Smooth muscle cell of the umbilical artery (primary cell): ENCODE measurements at places on chromosomes 5 and 9. TPM values are rescaled to one million over a fixed set of nuclear protein-coding genes. Genes with fewer than 3 reads are reported as not detected.

The CNTNAP3B gene
- total RNA-seq = 9.5 and 29.5 TPM in 2 replicates

The ST8SIA4 gene
- total RNA-seq = 20.9 and 44.2 TPM in 2 replicates

The KCNMB1 gene
- 0.05 TPM in 1 of 2 replicates, not detected in the other for total RNA-seq

The CXCL14 gene
- 0.97 and 3.6 TPM in 2 replicates for total RNA-seq

The CRHBP gene
- total RNA-seq = not detected in 2 replicates

The SLC4A9 gene
- not detected in 2 replicates for total RNA-seq

The KCTD16 gene
- 5.4 and 33.0 TPM in 2 replicates for total RNA-seq

The ANGPTL2 gene
- 6.3 and 19.0 TPM in 2 replicates for total RNA-seq

The DBH gene
- total RNA-seq = not detected in 2 replicates

The TLX3 gene
- not detected in 2 replicates for total RNA-seq

The TMC1 gene
- under 0.01 and 0.28 TPM in 2 replicates for total RNA-seq

The PSIP1 gene
- total RNA-seq = 15.4 and 28.8 TPM in 2 replicates

The CDX1 gene
- total RNA-seq = not detected in 2 replicates

The IQGAP2 gene
- total RNA-seq = 4.3 and 51.4 TPM in 2 replicates

The PCDHGA11 gene
- 12.5 and 19.4 TPM in 2 replicates for total RNA-seq

The DMRTA1 gene
- 1.1 and 2.1 TPM in 2 replicates for total RNA-seq

The GFM2 gene
- total RNA-seq = 62.4 and 74.4 TPM in 2 replicates

The ZNF366 gene
- total RNA-seq = 0.05 TPM in 1 of 2 replicates, not detected in the other

The ACTBL2 gene
- total RNA-seq = 0.89 and 1.4 TPM in 2 replicates

The TNC gene
- total RNA-seq = 193 and 206 TPM in 2 replicates

The PGM5 gene
- 3.0 TPM in 2 replicates for total RNA-seq

The ACSL6 gene
- under 0.01 TPM in 1 of 2 replicates, not detected in the other for total RNA-seq

The PRRX2 gene
- 0.14 and 0.59 TPM in 2 replicates for total RNA-seq

The TAF11L5 gene
- not detected in 2 replicates for total RNA-seq

The WDR31 gene
- 1.2 and 2.1 TPM in 2 replicates for total RNA-seq

The ADAMTS13 gene
- total RNA-seq = 1.8 and 2.8 TPM in 2 replicates

The TLN1 gene
- total RNA-seq = 548 and 1,223 TPM in 2 replicates

The ELOVL7 gene
- 0.09 TPM in 1 of 2 replicates, not detected in the other for total RNA-seq

The EPB41L4A gene
- total RNA-seq = 0.89 and 3.2 TPM in 2 replicates

The CATSPER3 gene
- total RNA-seq = not detected in 2 replicates

The PCDHB2 gene
- total RNA-seq = 0.59 and 0.74 TPM in 2 replicates

The CDC20B gene
- total RNA-seq = not detected in 2 replicates

The KLHL3 gene
- 4.8 and 5.1 TPM in 2 replicates for total RNA-seq

The OSMR gene
- total RNA-seq = 111 and 114 TPM in 2 replicates

The XRCC4 gene
- total RNA-seq = 73.0 and 226 TPM in 2 replicates

The GLRA1 gene
- not detected in 2 replicates for total RNA-seq

The GRM6 gene
- total RNA-seq = not detected in 2 replicates

The TOR4A gene
- total RNA-seq = 19.0 and 33.5 TPM in 2 replicates

The PCDHB14 gene
- 0.42 and 1.5 TPM in 2 replicates for total RNA-seq

The HACD4 gene
- total RNA-seq = 2.1 and 4.2 TPM in 2 replicates

The S100Z gene
- not detected in 2 replicates for total RNA-seq

The PCSK5 gene
- total RNA-seq = 8.5 and 10.7 TPM in 2 replicates

The PITX1 gene
- 29.7 and 35.3 TPM in 2 replicates for total RNA-seq

The GHR gene
- total RNA-seq = 2.7 and 3.2 TPM in 2 replicates

The PDZD2 gene
- total RNA-seq = under 0.01 and 0.05 TPM in 2 replicates

The SLC6A3 gene
- not detected in 2 replicates for total RNA-seq

The CEL gene
- 0.30 and 0.46 TPM in 2 replicates for total RNA-seq

The INSYN2B gene
- 8.3 and 8.6 TPM in 2 replicates for total RNA-seq

The RXRA gene
- 7.4 and 12.4 TPM in 2 replicates for total RNA-seq

The SGCD gene
- 12.7 and 31.2 TPM in 2 replicates for total RNA-seq

The GAS1 gene
- total RNA-seq = 12.1 and 86.1 TPM in 2 replicates

The ANKRD31 gene
- total RNA-seq = under 0.01 and 0.14 TPM in 2 replicates

The PTGES2 gene
- 53.4 and 70.1 TPM in 2 replicates for total RNA-seq

The ZNF608 gene
- total RNA-seq = 1.5 and 2.7 TPM in 2 replicates
